AG09309 (cell line): ENCODE measurements at places on chromosomes 16 and 17.

DNA sequence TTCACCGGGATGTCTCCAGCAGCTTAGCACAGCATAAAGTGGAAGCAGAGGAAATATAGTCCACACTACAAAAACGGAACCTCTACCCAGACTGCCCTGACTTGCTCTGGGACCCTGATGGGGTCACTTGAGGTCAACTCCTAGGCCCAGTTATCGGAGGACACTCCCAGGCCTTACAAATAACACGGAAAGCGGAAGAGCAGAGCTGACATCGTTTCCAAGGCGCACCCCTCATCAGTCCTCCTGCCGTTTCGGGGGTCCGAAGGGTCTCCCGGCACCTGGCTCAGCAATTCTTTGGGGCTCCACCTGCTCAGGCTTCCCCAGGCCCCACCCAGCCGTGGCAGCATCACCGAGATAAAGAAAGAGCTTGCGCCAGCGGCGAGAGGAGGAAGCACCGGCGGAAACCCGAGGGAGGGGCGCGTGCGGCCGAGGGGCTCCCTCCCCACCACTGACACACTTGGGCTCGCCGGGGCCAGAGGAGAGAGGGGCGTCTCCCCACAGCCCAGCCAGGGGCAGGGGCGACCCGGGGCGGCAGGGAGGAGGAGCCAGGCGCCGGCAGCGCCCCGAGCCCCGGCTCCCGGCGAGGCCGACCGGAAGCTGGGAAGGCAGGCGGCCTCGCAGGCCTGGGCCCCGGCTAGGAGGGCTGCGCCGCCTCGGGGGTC lies 727 bp downstream of the CORO7 start:
- DNase-seq, result no peak

GRCh38 chr17:40112718-40113109 lies 9.1 kb upstream of the MSL1 start:
- no peak for DNase-seq

DNA sequence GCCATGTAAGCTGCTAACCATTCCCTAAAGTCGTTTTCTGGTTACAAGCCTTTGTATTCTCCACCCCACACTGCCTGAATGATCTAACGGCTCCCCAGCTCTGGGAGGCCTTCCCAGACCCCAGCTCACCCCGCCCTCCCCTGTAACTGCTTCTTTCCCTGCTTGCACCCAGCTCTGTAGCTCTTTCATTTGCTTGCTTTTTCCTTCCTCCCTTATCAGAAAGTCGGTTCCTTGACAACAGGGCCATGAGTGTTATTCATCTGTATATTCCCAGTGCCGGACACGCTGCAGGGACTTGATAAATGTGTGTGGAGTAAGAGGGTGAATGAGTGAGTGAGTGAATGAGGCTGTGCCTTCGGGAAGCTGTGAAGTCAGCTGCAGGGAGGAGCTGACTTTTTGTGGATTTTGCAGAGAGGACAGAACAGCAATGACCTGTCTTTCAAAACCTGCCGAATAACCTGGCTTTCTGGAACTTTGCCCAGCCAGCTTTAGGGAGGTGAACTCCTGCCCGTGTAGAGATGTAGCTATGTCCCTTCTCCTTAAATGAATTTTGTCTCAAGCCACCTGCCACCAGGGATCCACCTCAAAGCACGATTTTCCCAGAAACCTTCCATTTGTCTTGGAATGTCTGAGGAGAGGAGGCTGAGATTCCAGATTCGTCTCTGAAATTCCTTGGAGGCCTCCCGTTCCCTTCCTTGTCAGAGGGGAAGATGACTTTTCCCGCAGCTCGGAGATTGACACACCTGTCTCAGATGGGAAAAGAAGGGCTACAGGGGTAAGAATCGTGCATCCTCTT lies 20.0 kb upstream of the CACNG4 start:
- DNase-seq, result no peak

- DNase-seq, result no peak
Measured at GRCh38 chr16:30609002-30609925, 925 bp downstream of the ZNF689 start.

GRCh38 chr16:52603015-52603414 lies 56.1 kb upstream of the TOX3 start:
- no peak for DNase-seq

DNA sequence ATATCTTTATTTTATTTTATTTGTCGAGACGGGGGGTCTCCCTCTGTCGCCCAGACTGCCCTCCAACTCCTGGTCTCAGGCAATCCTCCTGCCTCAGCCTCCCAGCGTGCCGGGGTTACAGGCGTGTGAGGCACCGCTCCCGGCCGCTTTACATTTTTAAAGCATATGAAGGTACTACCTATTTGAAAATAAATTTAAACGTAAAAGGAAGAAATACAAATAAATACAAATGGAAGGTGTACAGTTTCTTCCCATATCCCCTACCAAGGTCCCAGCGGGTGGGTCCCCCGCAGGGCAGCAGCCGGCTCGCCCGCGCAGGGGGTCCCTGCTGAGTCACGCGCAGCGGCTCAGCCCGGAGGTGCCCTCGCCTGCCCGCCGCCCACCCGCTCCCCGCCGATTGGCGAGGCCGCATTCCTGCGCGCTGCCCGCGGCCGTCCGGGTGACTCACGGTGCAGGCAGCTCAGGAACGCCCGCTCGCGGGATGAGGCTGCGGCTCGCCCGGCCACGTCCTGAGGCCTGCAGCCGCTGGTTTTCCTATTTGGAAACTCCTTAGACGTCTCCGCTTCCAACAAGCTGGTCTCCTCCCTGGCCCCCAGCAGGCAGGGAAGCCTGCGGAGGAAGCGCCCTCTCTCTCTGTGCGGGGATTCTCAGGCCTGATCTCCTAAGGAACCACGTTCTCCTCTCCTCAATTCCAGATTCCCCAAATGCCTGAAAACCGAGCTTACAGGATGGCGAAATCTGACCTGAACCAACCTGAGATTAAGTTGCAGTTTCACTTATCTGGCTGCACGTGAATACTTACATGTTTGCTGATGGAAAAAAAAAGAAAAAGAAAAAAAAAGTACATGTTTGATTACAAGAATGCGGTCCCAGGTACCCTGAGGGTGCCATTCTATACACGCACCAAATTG lies 54.8 kb upstream of the MAP3K14 start:
- DNase-seq, result peak; percentile 94

DNA sequence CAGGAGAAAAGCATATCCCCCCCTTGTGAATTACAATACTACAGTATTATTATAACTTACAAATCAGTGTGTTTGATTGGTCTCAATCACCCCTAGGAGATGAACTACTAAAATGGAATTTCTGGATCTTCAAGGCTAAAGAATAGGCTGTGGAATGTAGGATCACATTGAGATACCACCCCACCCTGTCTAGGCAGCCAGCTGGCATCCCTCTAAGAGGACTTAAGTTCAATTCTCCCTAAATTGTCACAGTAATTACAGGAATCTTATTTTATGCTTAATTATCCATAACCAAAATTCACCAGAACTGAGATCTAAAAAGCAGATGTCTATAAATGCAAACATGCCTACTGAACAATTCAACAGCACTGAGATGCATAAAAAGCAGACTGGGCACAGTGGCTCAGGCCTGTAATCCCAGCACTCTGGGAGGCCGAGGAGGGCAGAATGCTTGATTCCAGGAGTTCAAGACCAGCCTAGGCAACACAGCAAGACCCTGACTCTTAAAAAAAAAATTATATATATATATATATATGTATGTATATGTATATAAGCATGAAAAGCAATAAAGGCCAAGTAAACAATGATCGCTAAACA lies 12.0 kb downstream of the AP1G1 start:
- DNase-seq, result no peak

DNA sequence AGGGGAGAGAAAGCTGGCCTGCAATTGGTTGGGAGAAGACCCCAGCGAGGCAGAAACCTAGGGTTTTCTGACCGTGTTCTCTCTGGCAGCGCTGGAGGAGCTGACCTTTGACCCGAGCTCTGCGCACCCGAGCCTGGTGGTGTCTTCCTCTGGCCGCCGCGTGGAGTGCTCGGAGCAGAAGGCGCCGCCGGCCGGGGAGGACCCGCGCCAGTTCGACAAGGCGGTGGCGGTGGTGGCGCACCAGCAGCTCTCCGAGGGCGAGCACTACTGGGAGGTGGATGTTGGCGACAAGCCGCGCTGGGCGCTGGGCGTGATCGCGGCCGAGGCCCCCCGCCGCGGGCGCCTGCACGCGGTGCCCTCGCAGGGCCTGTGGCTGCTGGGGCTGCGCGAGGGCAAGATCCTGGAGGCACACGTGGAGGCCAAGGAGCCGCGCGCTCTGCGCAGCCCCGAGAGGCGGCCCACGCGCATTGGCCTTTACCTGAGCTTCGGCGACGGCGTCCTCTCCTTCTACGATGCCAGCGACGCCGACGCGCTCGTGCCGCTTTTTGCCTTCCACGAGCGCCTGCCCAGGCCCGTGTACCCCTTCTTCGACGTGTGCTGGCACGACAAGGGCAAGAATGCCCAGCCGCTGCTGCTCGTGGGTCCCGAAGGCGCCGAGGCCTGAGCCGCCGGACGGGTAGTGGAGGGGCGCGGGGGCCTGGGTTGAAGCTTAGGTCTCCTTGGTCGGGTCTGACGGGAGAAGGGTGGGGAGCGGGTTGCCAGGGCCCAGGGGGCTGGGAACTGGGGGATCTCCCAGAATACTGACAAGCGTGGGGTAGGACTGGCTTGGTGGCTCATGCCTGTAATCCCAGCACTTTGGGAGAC lies 7.4 kb upstream of the PYDC1 start:
- no peak for DNase-seq

GRCh38 chr17:28912281-28912937 lies 9.5 kb upstream of the DHRS13 start:
- no peak for DNase-seq

DNA sequence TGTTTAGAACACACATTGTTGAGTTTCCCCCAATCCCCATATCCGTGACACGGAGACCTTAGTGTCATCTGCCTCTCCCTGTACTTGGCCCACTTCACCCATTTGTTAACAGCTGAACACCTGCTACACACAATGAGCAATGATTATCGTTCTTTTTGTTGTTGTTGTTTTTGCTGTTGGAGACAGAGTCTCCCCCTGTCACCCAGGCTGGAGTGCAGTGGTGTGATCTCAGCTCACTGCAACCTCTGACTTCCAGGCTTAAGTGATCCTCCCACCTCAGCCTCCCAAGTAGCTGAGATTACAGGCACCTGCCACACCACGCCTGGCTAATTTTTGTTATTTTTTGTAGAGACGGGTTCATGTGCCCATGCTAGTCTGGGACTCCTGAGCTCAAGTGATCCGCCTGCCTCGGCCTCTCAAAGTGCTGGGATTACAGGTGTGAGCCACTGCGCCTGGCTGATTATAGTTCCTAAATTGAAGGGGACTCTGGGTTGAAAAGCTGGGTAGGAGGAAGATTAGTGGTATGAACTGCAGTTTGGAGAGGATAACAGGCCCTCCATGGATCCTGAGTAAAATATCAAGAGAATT lies 21.6 kb downstream of the NDE1 start:
- DNase-seq, result no peak

DNA sequence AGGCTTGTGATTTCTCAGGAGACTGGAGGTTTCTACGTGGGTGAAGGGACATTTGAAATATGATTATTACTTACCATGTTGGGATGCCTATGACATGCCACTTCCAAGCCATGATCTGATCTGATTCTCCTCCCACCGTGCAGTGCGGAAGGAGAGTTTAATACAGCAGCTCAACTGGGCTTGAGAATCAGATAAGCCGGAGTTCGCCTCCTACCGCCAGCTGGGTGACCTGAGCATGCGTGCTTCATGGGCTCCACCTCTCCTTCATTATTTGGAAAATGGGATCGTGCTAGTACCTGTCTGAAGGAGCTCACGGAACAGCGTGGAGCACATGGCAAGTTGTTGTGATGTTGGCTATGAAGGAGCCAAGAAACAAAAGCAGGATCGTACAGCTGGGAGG lies 12.4 kb upstream of the TIMP2 start:
- no peak for DNase-seq

DNA sequence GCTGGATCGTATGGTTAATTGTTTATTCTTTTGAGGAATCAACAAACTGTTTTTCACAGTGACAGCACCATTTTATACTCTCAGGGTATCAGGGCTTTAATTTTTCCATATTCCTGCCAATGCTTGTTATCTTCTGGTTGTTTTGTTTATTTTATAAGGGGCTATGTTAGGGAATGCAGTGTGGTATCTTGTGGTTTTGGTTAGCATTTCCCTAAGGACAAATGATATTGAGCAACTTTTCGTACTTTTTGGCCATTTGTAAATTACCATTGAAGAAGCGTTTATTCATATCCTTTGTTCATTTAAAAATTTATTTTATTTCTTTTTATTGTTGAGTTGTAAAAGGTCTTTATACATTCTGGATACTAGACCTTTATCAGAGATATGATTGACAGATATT lies 322.0 kb upstream of the SALL1 start:
- DNase-seq, result no peak

GRCh38 chr17:68512960-68513474 lies 787 bp downstream of the PRKAR1A start:
- DNase-seq, result no peak

DNA sequence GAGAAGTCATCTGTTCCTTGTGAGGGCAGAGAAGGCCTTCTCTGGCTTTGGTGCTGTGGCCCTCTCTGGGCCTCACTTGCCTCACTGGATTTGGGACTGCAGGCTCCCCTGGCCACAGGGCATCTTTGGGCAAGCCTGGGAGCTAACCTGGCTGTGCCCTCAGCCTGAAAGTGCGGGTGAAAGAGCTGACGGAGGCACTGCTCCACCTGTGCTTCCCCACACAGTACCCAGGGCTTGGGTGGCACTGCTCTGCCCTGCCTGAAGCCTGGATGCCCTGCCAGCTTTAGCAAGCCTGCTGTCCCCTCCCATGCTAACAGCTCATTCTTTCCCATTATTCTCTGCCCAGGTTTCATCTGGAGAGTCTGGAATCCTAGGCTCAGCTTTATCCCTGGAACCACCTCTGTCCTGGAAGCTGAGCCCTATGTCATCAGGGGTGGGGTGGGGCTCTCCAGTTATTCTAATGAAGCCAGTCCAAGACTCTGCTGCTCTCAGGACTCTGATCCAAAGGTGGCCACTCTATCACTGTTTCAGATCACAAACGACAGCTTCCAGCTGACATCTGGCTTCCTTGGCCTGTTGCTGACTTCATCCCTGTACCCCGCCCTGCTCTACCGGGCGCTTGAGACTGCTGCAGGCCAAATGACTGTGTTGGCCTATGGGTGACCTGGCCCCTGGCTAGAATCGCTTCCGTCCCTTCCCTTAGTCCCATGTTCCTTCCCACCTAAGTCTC lies 29.3 kb downstream of the HIC1 start:
- DNase-seq, result no peak
